ENCODE measurements at places on chromosomes 2 and 18.

DNA sequence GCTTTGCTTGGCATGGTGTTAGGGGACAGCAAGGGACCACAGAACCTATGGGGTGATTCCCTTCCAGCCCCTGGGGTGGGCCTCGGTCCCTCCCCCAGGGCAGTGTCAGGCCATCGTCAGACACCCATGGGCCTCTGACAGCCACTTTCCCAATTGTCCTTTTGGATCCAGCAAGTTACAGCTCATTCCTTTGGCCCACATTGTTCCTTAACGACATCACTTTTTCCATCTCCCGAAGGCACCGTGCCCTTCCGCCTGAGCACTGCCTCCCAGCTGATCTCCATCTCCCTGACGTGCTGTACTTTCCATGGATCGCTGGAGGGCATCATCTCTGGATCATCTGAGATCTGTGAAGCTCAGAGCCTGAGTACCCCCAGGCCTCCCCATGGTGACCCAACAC is 10.4 kb upstream of the KCNK3 start:
- no peak for DNase-seq

- no peak for DNase-seq
Measured at GRCh38 chr2:2838548-2838845, 507.4 kb upstream of the MYT1L start.

GRCh38 chr2:66370824-66371223 is 64.1 kb upstream of the MEIS1 start:
- no peak for DNase-seq

DNA sequence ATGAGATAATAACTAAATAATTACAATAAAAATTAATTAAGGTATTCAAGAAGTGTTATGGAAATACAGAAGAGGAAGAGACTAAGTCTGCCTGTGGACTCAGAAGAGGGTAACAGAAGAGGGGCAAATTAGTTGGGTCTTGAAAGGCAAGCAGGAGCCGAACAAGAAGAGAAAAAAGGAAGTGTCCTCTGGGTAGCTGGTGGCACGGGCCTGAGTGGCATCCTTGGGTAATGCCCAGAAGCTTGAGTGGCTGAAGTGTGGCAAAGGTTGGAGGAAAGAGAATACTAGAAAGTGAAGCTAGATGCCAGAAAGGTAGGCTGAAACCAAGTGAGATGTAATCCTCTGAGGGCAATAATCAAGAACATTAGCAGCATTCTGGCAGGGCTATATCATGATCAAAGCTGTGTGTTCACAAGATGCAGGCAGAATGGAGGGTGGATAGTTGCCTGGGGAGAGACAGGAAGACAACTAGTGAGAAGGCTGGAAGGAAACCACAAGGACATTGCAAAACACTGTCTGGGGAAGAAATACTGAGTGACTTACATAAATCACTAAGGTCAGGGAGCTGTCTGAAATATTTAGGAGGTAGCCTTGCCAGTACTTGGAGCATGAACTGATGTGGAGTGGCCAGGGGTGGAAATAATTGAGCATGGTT is 16.2 kb downstream of the DOCK10 start:
- DNase-seq = peak; percentile 35

DNA sequence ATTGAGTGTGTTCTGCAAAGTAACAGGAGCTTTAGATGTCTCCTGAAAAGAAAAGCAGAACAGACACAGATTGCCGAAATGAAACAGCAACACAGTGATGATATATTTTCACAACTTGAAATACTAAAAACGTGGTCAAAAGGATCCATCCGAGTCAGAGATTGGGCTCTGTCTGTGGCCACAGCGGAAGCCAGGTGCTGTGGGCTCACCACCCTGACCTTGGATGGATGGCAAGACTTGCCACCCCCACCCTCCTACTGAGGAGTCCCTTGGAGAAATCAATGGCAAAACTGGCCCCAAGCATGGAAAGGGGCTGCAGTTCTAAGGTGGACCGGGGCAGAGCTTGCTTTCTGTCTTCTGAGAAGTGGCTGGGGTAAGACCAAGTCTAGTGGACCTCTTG is 31.4 kb upstream of the ACKR3 start:
- no peak for DNase-seq

- DNase-seq = no peak
Measured at GRCh38 chr18:70453058-70453775, 164.4 kb downstream of the SOCS6 start.

DNA sequence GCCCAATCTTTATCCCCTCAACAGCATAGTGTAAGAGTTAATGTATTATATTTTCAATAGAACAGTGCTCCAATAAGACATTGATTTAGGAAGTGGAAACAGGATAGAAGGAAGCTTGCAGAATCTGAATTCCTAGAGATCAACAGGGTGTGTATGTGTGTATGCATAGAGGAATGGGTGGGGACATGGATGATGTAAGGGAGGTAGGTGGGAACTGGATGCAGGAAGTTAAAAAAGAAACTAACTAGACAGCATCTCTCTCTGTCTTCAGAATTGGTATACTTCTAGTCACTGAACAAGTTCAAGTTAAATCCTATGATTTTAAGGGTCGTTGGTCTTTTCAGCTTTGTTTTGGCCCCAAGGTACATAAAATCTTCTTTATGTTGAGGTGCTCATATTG is 196.6 kb downstream of the PMAIP1 start:
- peak; percentile 13 for DNase-seq

GRCh38 chr2:8277921-8278571 is 403.8 kb upstream of the ID2 start:
- DNase-seq = no peak

DNA sequence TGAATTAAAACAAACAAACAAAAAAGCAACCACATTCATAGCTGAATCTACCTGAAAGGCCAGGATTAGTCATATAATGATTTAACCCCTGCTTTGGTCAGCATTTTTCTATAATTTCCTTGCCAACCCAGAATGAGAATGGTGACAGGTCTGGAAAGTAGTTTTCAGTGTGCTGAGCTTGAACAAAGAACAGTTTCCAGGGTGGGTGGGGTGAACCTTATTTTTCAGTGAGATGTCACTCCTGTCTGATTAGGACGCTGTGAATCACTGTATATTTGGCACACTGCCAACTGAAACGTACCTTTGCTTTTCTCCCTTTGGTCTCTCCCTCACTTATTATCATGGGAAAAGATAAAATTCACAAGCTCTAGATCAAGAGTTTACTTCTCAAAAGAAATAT is 35.0 kb upstream of the DSC1 start:
- DNase-seq = peak; percentile 72

DNA sequence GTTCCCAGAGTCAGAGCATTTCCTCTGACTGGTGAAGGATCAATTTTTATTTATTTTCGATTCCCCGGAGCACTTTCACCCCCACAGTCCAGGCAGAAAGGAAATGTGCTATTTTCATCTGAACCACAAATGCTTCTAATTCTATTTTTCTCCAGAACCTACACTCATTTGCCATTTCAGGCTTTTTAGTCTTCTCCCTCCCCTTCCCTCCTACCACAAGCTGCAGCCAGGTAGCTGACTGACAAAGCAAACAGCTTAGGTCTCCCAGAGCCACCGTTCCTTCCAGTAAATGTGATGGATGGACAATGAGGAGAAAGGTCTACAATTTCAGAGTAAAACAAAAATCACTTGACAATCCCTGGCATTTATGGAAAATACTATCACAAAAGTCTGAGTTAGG is 76.9 kb downstream of the KLF7 start:
- no peak for DNase-seq

DNA sequence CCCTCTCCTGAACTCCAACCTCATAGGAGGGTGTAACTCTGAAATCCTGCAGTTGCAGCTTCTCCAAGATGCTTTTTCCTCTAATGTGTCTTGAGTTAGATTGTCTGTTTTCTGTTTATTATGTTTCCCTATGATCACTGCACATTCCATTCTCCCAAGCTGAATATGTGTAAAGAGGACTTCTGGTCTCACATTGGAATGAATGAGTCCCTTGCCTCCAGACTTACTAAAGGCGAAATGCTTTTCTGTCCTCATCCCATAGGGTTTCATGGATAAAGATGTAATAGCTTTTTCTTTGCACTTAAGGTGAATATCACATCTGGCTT is 35.5 kb upstream of the CYP27A1 start:
- DNase-seq = no peak

- no peak for DNase-seq
Measured at GRCh38 chr2:206432193-206433082, 10.9 kb upstream of the ADAM23 start.

- DNase-seq = no peak
Measured at GRCh38 chr2:18369760-18370159, 190.7 kb downstream of the RDH14 start.

GRCh38 chr18:54261894-54262293 is 7.4 kb upstream of the POLI start:
- no peak for DNase-seq

DNA sequence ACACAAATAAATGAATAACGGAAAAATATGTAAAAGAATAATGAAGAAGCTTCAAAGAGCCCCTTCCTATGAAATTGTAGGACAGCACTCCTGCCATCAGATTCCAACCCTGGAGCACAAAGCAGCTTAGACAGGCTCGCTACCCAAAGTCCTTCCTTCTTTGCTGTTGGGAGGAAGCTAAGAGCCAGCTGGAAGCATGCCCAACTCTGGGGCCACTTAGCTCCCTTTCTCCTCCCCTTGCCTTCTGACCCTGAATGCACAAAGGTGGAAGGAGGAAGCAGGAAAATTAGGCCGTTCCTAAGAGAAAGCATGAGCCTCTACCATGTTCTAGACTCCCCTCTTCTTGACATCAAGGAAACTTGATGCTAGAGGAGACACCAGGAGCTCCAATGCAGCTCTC is 700.8 kb downstream of the RNF144A start:
- no peak for DNase-seq

- no peak for DNase-seq
Measured at GRCh38 chr18:61995618-61996017, 102.8 kb upstream of the RNF152 start.

DNA sequence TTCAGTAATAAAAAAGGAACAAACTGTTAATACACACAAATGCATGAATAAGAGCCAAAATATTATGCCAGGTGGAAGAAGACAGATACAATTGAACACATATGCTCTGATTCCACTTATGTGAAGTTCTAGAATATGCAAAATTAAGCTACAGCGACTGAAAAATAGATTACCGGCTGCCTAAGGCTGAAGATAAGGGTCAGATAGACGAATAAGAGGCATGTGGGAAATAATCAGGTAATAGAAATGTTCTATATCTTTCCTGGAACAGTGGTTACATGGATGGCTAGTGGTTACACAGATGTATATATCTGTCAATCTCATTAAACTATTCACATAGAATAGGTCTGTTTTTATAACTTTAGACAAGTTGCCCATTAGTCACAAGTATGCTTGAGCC is 51.9 kb upstream of the REG3G start:
- DNase-seq = no peak

- peak; percentile 33 for DNase-seq
Measured at GRCh38 chr2:69572641-69573040, 70.9 kb downstream of the AAK1 start.

DNA sequence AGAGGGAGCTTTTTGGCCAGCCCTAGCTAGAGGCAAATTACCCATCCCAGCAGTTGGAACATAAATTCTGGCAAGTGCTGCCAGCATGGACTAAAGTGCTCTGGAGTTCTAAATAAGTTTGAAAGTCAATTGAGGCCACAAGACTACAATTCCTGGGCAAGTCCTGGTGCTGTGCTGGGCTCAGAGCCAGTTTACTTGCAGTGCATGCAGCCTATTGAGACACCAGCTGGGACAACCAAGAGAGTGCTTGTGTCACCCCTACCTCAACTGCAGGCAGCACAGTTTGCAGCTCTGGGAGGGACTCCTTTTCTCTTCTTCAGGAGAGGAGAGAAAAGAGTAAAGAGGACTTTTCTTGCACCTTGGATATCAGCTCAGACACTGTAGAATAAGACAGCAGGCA is 277.2 kb upstream of the TMEFF2 start:
- DNase-seq = no peak

- no peak for DNase-seq
Measured at GRCh38 chr2:217623281-217623912, 379.4 kb downstream of the TNS1 start.

DNA sequence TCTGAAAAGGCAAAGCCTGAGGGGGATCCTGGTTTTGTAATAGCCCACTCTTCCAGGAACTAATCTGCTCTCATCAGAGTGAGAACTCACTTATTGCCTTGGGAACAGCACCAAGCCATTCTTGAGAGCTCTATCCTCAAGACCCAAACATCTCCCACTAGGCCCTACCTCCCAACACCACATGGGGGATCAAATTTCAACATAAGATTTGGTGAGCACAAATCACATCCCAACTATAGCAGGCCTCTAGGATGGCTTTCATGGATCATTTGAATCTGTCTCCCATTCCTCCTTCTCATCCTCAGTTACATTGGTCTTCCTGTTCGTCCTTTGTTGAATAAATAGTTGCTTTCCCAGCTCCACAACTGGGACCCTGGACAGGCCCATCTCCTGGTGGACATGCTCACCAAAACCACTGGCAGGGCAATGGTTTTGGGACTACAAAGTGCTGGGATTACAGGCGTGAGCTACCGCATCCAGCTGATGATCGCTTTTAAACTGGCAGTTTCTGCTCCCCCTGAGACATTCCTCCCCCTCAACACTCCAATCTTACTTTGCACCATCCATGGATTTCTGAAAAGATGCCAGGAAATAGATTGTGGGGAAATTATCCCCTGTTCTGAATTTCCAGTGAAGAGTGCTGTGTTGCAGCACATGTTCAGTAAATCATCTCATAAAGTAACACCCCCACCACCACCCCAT is 42.6 kb downstream of the MCFD2 start:
- DNase-seq = no peak

DNA sequence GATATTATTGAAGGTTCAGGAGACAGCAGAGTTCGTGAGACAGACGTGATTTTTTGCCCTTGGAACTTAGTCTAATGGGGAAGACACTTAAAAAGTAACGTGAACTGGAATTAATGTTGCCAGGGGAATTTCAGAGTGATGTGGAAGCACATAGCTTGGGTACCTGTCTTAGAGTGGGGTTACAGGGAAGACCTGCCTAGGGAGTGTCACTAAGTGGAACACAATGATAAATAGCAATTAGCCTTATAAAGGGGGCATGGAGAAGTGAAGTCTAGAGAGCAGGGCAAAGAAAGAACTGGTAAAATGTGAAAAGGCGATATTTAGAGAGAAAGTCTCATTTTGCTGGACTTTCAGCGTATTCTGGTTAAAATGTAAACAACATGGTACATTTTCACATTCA is 306.0 kb upstream of the TCF4 start:
- no peak for DNase-seq

DNA sequence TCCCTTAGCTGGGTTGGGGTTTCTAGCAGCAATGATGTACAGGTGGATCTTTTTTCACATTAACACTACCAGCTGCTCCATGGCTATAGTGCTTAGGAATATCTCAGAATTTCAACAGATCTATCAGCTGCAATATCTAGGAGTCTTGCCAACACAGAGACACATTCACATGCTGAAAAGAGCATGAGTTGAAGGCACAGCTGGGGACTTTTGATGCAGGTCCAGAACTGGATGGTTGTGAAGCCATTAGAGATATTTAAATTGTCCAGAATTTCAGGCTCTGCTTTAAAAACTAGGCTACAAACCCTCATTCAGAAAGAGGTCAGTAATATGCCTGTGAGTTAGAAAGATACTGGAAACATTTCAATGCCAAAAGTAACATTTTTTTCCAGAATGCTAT is 122.2 kb upstream of the CCDC195 start:
- no peak for DNase-seq

Measured in kidney glomerular epithelial cell (primary cell).